Nephron progenitor cell (in vitro differentiated cells): ENCODE measurements at places on chromosomes 4 and X.
A peak's percentile ranks its signal among the peaks of the same experiment; 100 is the strongest.

GRCh38 chrX:63281465-63281864 is 69.7 kb downstream of the SPIN4 start:
- no peak for DNase-seq

DNA sequence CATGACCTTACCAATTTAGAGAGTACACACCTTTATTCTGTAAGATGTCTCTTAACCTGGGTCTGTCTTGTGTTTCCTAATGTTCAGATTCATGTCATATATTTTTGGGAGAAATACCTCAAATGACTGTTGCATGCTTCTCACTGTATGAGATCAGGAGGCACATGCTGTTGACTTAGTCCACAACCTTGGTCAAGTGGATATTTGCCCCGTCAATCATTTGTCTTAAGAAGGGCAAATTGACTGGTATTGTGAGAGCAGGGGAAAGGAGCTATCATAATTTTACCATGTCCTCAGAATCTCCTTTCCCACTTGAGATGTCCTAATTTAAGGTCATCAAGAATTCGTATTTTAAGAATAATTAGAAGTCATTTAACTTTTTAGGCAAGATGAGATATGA is 11.0 kb downstream of the NUDT9 start:
- DNase-seq, result no peak

DNA sequence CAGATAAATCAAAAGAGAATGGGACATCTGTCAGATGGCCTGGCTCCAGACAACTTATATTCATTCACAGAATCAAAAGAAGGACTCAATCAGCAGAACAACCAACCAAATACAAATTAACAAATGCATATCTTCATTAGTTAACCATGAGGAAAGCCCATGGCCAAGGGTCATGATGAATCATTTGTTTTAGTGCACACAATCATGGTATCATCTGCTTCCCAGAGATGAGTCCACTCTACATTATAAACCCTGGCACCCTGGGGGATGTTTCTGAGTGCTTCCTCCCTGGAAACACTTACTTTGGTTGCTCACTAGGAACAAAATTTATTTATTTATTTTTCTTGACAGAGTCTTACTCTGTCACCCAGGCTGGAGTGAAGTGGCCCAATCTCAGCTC is 453.3 kb upstream of the HS3ST1 start:
- DNase-seq, result no peak

GRCh38 chr4:139887376-139887802 is 221.8 kb downstream of the MGST2 start:
- no peak for DNase-seq

DNA sequence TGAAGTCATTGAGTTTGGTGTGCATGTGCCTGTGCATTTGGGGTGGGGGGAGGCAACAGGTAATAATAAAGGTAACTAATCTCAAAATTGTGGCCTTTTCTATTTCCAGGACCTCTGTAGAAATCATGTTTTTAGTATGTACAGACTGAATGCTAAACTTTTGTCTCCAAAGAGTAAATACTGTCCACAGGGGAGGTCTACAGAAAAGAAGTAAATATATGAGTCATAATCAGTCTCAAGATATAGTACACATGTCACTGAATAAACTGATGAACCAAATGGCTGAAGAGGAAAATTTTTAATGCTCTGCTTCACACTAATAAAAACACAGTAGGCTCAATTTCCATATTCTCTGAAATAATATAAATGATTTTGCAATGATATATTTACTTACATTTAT is 440.4 kb upstream of the ZFP42 start:
- no peak for DNase-seq

- no peak for DNase-seq
These were observed 43.3 kb downstream of the LNX1 start for GRCh38 chr4:53547983-53548382.

DNA sequence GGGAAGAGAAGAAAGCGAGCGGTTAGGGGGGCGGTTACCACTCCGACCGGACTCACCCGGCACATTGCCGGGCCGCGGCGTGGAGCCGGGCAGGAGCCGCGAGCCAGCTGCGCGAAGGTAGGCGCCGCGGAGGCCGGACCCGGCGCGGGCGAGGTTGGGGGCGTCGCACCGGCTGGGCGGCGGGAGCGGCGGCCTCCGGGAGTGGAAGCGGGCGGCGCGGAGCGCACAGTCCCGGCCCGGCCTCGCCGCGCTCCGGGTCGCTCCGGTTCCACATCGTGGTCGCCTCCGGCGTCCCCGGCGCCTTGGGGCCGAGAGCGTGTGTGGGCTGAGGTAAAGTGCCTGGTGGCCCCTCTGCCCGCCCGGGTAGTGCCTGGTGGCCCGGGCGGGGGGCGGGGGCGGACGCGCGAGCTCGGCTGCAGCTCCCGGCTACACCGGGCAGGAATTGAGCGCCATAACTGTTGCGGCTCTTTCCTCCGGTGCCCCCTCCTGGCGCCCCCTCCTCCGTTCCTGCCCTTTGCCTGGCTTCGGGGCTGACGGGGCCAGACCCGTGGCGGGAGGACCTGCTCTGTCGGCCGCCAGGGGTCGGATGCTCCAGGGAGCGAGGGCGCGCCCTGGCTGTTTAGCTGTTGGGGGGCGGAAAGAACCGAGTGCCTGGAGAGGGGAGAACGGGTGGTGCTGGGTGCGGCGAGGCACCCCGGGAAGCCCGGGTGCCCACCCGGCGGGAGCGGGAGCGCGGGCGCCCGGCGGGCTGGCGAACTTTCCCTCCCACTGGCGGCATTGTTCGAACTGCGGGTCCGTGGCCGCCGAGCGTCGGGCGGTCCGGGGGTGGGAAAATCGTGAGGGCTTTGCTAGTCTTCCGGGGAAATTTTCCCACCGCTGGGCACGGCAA is 626 bp downstream of the JADE3 start:
- DNase-seq, result peak; percentile 61

GRCh38 chrX:108442901-108443464 is 3.3 kb downstream of the COL4A5 start:
- DNase-seq, result no peak

DNA sequence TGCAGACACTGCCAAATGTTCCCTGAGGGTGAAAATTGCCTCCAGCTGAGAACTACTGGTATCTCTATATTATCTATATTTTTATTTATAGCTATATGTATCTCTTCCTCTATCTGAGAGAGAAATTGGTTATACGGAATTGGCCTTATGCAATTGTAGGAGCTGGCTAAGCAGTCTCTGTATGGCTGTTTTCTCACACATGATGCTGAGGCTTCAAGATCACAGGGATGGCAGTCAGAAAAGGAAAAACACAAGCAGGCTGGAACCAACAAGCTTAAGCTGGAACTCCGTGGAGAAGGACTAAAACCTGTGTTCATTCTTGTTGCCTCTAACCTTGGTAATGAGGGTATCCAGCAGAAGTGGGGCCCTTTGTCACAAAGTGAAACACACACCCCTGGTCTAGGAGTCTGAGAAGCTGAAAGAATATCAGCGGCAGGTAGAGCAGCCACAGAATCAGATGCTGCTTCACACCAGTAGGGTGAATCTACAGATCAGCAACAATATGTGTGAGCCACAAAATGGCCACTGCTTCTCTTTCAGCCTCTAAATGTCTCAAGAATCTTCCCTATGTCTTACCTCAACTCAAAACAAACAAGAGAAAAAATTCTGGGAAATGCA is 166.5 kb upstream of the PPP1R2C start:
- no peak for DNase-seq

DNA sequence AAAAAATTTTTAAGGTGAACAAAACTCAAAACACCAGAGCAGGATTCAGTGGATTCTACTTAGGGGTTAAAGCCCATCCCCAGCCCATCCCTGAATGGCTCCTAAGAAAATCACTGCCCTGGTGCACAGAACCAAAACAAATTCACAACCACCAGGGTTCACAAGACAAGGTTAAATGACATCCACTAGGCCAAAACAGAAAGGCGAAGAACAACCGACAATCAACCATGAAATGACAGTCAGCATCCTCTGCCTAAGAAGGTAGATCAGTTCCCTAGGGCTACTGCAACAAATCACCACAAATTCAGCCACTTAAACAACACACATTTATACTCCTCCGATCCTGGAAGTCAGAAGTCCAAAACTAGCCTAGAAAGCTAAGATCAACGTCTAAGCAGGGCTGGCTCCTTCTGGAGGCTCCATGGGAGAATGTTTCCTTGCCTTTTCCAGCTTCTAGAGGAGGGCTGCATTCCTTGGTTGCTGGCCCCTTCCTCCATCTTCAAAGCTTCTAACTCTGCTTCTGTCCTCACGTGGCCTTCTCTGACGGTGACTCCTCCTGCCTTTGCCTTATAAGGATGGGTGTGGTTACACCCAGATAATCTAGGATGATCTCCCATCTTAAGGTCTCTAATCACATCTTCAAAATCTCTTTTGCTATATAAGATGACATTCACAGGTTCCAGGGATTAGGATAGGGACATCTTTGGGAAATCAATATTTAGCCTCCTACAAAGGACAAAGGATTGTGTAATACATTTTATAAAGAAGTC is 1.8 kb downstream of the CCNQ start:
- no peak for DNase-seq

DNA sequence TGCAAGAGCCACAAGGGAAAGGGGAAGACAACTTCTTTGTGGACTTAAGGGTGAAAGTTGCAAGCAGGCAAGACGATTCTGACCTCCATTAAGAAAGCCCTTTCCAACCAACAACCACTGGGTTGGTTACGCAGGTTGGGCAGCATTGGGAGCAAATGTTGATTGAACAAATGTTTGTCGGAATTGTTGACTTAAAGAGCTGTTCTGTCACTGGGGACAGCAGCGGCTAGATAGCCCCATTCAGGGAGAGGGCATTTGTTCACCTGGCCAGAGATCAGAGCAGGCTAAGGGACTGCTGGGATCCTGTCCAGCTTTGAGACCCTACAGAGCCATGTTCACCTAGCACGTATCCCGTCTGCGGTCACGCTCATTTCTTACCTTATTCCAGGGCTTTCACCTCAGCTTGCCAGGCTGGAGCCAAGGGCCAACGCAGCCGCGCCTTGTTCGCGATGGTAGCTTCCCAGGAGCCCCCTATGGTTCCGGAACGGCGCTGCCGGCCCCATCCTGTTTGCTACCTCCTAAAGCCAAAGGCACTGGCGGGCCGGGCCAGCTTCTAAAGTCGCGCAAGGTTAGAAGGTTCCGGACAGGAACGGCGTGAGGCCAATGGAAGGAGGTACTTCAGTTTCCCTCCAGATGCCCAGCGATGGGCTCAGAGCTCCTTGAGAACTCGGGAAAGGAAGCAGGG is 24.6 kb downstream of the F9 start:
- DNase-seq, result no peak

- peak; percentile 31 for DNase-seq
These were observed 2.0 kb upstream of the STAG2 start for GRCh38 chrX:123959281-123960063.

DNA sequence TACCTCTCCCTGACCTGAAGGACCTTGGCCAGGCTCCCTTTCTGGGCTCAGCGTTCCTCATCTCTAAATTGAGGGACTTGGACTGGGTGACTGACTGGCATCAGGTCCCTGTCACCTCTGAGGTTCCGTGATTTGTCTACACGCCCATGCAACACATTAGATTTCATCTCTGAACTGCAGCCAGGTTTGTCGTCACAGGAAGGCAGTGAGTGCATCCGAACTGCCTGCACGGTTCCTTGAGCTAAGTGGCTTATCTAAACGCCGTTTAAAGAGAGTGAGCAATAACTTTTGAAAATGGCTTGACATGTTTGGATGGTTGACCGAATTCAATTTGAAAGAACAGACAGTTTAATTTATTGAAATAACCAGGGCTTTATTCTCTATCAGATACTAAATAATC is 70.1 kb downstream of the PCYT1B start:
- DNase-seq, result no peak

- DNase-seq, result no peak
These were observed 6.2 kb upstream of the MAN2B2 start for GRCh38 chr4:6568689-6569332.

DNA sequence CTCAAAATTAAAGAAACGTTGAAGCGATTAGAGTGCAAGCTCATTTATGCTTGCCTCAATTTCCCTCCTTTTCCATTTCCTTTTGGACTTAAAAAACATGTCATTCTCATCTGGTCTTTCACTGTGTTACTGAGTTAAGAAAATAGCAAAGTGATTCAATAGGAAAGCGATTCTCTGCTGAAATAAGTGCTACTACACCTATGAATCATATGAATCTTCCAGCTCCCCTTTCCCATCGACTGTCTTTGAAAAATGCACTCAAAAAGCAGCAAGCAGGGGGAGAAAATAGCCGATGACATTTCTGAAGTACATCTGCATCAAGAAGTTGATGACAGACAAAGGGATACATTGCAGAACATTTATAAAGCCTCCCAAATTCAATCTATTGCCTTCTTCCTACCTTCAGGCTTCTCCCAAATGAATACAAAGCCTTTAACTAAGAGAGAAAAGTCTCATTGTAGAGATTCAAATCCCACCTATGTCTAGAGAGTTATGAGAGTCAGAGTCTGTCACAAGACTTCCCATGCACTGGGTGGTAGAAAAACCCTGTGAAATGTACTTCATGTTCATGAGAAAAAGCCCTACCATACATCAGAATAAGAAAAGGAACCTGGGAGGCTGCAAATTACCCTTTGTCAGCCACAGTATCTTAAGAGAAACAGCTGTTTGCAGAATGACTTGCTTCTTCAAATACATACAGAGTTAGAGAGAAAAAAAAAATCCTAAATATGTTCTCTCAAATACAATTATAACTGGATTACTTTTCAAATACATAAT is 78.9 kb downstream of the MBNL3 start:
- no peak for DNase-seq

- DNase-seq, result no peak
These were observed 150.6 kb upstream of the ANKRD50 start for GRCh38 chr4:124863040-124863545.

DNA sequence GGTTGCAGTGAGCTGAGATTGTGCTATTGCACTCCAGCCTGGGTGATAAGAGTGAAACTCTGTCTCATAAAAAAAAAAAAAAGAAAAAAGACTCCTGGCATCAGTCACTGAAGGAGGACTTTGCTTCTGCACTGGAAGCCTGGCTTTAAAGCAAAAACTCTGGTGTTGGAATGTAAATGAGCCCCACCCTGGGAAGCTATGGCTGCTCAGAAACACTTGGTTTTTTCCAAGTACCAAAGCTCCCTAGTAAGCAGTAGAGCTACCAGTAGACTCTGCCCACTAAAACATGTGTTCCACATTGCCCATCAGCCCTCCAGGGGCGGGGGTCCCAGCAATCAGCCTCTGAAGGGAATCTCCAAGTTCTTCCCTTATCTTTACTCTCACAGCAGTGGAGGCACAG is 154.4 kb downstream of the SHROOM3 start:
- no peak for DNase-seq

DNA sequence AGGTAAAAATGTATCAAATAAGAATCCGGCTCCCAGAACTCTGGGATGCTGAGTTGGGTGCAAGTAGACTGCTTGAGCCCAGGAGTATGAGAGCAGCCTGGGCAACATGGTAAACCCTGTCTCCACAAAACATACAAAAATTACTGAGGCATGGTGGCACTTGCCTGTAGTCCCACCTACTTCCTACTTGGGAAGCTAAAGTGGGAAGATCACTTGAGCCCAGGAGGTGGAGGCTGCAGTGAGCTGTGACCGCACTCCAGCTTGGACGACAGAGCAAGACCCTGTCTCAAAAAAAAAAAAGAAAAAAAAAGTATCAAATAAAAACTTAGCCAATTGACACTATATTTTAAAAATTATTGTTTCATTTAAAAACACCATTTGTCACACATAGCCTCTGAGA is 84.4 kb downstream of the FBXW7 start:
- DNase-seq, result no peak

GRCh38 chrX:72045552-72046277 is 86.0 kb downstream of the RTL5 start:
- no peak for DNase-seq
